Stimulated activated CD4-positive, alpha-beta T cell treated with anti-CD3 and anti-CD28 coated beads, TNF-alpha, amount 100 ng/mL, for 48 hours (primary cell): ENCODE measurements at places on chromosomes 12 and 14.

GRCh38 chr14:105974902-105975301 lies 448.5 kb downstream of the TMEM121 start:
- peak; percentile 30 for DNase-seq

GRCh38 chr14:104041430-104042104 lies 43.9 kb upstream of the ASPG start:
- DNase-seq = no peak

GRCh38 chr12:22064968-22065367 lies 18.9 kb downstream of the CMAS start:
- DNase-seq = no peak

GRCh38 chr12:96344124-96344695 lies 56.0 kb downstream of the CDK17 start:
- DNase-seq = no peak

GRCh38 chr12:109193896-109194295 lies 77.5 kb downstream of the ACACB start:
- DNase-seq = no peak

DNA sequence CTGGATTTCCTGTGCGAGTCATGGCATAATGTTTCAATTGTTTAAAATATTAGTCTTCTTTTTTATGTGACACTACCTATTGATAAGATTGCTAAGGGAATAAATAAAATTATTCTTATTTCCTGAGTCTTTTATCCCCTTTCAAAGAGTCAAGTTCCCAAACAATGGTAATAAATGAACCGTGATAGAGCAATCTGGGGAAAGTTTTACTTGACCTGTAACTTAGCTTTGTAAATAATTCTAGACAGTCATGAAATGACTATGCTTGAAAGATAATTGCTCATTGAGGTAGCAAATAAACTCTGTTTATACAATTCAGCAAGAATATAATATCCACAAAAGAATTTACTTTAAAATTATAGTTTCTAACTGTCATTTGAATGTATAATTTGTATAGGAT lies 82.1 kb downstream of the TSPAN8 start:
- no peak for DNase-seq

DNA sequence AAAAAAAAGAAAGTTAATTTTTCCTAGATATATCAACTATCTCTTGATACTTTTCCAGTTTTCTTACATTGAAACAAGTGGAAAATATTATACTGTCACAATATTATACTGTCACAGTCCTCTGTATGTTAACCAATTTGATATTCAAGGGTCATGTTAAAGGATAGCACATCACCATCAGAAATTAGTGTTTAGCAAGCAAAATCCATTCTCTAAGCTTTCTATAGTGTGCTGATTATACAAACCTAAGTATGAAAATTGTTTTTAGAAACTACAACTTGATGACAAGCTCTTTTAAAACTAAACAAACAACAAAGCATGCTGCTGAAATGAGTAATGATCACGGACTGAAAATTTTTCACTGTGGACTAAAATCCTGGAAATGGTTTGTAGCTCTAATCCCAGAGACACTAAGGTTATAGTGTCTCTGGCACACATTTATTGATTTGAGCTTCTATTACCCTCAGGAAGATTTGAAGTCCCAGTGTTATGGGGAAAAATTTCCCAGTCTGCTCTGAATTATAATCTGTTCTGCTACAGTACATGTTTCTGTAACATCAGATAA lies 9.7 kb downstream of the SPTSSA start:
- no peak for DNase-seq
